ENCODE measurements at places on chromosomes 4 and X.

DNA sequence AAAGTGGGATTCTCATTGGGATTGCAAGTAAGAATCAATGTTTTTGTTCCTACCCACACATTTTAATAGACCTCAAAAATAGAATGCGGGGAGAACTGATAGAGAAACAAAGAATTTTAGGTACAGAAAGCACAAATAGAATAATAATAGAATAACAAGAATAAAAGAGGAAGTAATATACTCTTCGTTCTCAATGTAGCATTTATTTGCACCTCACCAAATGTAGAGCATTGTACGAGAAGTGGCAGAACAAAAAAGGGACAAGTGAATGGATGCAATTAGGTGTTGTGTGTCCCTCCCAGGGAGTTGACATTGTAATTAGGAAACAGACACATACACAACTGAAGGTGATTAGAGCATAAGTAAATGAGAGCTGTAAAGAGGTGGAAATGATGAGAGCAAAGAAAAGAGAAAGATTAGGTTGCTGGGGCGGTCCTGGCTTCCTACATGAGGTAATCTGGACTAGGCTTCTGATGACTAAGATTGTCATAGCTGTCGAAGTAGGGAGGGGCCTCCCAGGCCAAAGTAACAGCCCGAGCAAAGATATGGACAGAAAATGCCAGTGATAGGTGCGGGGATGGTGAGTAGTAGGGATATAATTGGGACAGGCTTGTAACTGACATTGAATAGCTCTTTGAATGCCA lies 10.4 kb downstream of the RAB9A start:
- DNase-seq, result no peak

DNA sequence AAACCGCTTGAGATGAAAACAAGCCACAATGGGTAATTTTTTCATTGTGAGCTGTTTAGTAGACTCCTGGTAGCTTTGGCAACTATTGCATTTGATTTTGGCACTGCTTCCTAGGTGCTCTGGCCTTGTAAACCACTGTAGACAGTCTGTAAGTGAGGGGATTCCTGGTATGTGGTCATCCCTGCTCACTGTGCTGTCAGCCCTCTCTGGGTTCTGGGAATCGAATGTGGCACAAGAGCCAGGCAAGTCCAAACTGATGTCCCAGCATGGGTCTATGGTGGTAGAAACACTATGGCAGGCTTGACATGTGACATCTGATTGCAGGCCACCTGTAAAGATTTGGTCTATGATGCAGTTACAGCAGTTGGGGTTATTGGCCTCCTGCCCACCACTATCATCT lies 2.5 kb downstream of the USP51 start:
- DNase-seq, result no peak

DNA sequence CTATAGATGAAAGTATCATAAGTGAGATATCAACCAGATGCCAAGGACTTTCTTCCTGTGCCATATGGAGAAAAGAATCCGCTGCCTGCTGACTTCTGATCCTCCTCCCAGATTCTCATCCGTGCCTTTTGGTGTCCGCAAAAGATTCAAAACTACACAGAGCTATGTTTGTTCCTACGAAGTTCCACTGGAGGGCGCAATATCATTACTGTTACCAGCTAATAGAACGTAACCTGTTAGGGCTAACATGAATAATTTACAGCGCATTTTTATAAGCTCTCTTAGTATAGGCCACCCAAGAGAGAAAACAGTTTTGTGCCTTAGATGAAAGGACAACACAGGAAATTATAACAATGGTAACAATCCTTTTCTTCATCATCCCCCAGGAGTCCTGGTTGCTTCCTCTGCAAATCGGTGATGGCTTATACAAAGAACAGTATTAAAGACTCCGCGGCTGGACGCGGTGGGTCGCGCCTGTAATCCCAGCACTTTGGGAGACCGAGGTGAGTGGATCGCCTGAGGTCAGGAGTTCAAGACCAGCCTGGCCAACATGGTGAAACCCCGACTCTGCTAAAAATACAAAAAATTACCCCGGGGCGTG lies 22.8 kb upstream of the CENPVL3 start:
- no peak for DNase-seq

DNA sequence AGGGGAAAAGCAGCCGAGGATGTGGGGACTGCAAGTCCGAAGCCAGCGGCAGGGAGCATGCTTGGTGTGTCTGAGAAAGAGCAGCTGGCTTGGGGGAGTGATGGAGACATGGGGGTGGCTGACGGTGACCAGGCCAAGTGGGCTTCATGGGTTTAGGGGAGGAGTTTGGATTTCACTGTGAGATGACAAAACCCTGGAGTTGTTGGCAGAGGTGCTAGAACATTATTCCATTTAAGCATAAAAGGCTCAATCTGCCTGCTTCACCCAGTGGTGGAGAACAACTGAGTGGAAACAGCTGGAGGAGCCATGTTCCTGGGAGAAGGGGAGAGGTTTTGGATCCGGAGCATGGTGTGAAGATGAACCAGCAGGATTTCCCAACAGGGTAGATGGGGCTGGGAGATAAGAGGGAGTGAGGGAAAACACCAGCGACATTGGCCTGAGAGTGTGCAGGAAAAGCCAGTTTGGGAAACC lies 318.0 kb upstream of the TAPT1 start:
- DNase-seq, result no peak

- DNase-seq, result no peak
Observed at GRCh38 chr4:148787831-148788477, 345.7 kb upstream of the NR3C2 start.

DNA sequence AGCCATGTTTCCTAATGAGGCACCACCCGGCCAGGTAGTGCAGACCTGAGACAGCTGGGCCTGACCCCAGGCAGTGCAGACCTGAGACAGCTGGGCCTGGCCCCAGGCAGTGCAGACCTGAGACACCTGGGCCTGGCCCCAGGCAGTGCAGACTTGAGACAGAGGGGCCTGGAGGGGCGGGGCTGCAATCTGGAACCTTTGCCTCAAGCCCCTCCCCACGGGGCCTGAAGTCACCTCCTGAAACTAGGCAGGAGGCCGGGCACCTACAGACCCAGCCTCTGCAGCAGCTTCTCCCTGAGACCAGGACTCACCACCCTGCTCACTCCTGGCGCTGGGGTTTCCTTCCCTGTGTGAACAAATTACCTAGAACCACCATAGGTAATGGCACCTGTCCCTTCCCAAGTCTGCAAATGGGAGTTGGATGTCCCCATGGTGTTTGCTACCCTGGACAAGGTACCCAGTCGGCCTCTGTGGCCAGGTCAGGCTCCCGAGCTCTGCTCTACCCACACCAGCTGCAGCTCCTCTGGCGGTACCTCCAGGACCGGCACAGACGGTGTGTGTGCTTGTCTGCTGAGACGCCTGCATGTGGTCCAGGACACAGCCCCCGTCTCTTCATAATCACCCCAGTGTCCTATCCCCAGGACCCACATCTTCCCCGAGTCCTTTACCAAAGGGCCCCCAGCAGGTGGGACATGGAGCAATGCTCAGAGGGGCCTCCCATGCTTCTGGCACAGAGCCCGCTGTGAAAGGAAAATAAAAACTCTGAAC lies 53.1 kb upstream of the C4orf50 start:
- no peak for DNase-seq

DNA sequence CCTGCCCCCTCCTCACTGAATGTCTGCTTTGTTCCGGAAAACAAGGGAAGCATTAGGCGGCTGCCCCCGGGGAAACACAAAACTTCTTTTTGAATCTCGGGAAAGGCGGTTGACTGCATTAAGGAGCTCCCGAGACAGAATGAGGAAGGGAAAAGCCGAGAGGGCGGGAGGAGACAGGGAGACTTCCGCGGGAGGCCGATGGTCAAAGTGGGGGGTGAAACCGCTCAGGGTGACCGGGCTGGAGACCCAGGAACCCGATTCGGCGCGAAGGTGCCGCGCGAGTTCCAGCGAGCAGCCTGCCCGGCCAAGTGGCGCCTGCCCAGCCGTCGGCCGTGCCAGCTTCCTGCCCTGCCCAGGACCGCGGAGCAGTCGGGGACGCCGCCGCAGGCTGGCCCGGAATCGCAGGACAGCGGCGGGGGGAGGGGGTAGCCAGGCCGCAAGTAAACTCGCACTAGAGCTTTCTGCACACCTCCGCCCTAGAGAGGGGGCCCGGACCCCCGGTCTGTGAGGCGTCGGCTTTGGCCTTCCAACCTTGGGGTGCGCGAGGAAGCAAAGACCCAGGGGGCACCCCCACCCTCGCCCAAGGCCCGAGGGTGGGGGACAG lies 55.1 kb upstream of the BCOR start:
- DNase-seq, result no peak

DNA sequence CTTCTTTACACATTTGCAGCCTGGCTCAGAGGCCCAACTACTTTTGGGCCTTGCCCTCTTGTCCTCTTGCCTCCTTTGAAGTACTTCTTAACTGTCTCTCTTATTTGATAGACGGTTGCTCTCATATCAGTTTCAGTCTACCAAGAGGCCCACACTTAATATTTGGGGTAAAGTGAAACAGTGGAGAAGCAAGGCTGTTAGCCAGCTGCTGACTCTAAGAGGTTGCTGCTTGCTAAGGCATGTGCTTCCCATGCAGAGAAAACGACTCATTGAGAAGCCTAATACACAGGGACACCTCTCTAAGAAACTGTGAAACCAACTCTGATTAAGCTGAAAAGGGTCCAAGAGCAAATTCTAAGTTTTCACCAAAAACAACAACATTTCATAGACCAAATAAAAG lies 94.6 kb downstream of the PPP3CA start:
- DNase-seq, result no peak

- no peak for DNase-seq
Observed at GRCh38 chrX:114344756-114345349, 239.0 kb upstream of the HTR2C start.

- DNase-seq, result no peak
Observed at GRCh38 chrX:103780336-103781061, 3.9 kb downstream of the PLP1 start.

DNA sequence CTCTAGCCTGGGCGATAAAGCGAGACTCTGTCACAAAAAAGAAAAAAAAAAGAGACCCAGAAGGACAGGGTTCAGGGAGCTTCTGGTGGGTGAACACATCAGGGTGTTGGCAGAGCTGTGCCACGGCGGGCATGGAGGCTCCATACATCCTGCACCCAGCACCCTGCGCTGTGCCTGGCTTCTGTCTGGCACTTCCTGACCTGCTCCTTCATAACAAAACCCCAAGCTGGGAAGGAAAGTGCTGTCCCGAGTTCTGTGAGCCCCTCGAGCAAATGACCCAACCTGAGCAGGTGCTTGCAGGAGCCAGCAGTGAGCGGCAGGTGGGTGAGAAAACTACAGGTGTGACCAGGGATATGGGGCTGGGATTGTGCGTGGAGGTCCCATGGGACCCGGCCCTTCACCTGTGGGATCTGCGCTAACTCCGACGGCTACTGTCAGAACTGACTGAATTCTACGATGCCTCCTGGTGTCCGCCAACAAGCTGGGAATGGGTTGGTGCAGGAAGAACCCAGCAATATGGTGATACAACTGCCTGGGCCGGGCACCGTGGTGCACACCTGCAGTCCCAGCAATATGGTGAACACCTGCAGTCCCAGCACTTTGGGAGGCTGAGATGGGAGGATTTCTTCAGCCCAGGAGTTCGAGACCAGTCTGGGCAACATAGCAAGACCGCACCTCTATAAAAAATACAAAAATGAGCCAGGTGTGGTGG lies 18.9 kb downstream of the ASMTL start:
- no peak for DNase-seq

GRCh38 chr4:113496698-113497097 lies 264.8 kb downstream of the CAMK2D start:
- no peak for DNase-seq

GRCh38 chrX:110026099-110026844 lies 23.4 kb downstream of the TMEM164 start:
- no peak for DNase-seq

GRCh38 chr4:130210864-130211263 lies 1114.9 kb downstream of the C4orf33 start:
- DNase-seq, result no peak

- DNase-seq, result no peak
Observed at GRCh38 chr4:54449999-54450398, 207.8 kb upstream of the KIT start.

- no peak for DNase-seq
Observed at GRCh38 chr4:107213410-107213809, 177.3 kb upstream of the DKK2 start.

DNA sequence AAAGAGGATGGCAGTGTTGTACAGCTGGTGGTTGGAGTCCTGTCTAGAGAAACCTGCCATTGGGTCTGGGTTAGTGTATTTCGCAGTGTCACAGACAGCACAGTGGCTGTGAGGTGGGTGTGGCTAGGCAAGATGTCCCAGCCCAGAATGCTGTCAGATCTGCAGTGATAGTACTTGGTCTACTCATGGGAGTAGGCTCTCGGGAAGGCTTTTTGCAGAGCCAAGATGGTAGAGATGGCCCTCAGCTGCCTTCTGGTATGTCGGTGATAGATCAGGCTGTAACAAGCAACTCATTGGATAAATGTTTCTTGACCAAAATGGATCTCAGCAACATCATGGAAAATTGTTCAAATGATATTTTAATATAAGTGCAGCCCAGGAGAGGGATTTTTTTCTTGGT lies 84.3 kb upstream of the WDR1 start:
- DNase-seq, result no peak

DNA sequence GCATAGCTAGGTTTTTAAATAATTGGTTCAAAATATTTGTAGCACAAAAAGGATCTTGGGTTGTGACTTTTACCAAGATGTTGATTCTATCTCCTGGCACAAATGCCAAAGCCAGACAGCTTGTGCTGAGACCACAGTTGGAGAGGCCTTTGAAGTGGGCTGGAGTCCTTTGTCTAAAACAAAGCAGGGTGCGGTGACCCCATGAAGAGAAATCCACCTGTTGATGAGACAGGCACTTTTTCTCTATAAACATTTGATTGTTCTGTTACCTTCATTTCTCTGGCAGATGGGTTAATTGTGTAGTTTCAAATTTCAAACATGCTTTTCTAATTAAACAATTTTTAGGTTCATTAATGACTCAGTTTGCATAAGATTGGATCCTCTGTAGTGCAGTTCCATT lies 56.7 kb downstream of the STOX2 start:
- DNase-seq, result no peak

GRCh38 chr4:105225500-105225899 lies 78.8 kb downstream of the TET2 start:
- DNase-seq, result no peak

DNA sequence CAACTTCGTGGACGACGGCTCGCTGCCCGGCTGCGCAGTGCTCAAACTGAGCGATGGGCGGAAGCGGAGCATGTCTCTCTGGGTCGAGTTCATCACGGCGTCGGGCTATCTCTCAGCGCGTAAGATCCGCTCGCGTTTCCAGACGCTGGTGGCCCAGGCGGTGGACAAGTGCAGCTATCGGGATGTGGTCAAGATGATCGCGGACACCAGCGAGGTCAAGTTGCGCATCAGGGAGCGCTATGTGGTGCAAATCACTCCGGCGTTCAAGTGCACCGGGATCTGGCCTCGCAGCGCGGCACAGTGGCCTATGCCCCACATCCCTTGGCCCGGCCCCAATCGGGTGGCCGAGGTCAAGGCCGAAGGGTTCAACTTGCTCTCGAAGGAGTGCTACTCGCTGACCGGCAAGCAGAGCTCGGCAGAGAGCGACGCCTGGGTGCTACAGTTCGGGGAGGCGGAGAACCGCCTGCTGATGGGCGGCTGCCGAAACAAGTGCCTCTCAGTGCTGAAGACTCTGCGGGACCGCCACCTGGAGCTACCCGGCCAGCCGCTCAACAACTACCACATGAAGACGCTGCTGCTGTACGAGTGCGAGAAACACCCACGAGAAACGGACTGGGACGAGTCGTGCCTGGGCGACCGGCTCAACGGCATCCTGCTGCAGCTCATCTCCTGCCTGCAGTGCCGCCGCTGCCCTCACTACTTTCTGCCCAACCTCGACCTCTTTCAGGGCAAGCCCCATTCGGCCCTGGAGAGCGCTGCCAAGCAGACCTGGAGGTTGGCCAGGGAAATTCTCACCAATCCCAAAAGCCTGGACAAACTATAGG lies 1.5 kb downstream of the MAB21L2 start:
- no peak for DNase-seq

Measured in stimulated activated CD4-positive, alpha-beta T cell treated with anti-CD3 and anti-CD28 coated beads, TNF-alpha, amount 100 ng/mL, for 24 hours (primary cell).